Esophagus muscularis mucosa (tissue), 4 donors: ENCODE measurements at places on chromosomes 13 and 19. TPM values are rescaled to one million over a fixed set of nuclear protein-coding genes. Genes with fewer than 3 reads are reported as not detected.

DNA sequence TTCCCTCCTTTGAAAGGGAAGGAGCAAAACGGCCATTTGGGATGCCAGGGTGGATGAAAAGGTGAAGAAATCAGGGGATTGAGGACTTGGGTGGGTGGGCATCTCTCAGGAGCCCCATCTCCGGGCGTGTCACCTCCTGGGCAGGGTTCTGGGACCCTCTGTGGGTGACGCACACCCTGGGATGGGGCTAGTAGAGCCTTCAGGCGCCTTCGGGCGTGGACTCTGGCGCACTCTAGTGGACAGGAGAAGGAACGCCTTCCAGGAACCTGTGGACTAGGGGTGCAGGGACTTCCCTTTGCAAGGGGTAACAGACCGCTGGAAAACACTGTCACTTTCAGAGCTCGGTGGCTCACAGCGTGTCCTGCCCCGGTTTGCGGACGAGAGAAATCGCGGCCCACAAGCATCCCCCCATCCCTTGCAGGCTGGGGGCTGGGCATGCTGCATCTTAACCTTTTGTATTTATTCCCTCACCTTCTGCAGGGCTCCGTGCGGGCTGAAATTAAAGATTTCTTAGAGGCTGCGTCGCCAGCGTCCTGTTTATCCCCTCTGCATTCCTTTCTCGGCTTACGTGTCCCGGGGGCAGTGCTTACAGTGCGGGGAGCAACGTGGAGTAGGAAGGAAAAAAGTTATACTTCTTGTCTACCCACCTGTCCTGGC is 15.2 kb upstream of the S1PR4 start:
- DNase-seq = no peak

- no peak for DNase-seq
Measured at GRCh38 chr13:25018729-25019115, 77.2 kb upstream of the PABPC3 start.

GRCh38 chr19:17326595-17326966 is 8.1 kb downstream of the ANO8 start:
- no peak for DNase-seq

DNA sequence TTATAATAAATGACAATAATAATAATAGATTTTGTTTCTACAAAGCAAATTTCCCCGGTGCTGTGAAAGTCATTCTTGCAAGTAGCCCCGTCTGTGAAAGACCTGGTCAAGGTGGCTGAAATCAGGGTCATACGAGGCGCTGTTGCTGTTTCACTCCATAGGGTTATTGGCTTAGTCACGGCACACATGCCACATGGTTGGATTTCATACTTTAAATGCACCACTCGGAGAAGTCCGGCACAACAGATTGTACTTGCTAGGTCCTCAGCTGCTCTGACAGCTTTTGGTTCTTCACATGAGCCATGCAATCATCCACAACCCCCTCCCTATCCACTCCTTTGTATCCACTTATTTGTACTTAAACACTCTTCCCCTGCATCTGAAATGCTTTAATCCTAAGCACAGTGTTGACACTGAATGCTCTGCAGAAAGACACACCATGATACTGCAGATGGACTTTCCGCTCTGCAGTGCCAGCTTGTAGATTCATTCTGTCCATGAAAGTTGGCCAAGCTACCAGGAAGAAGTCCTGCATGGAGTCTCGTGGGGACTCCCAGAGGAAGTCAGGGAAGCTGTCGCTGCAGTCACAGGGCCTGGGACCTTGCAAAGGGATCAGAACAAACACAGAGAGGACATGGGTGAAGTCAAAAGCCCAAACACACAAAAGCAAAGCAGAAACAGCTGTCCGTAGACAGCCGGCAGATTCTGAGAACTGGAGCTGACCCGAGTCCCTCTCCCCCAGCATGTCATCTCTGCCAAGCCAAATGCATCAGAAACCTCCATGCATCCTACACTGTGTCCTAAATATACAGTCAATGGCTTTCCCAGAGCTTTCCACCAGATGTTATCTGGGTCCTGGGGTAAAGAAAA is 124.6 kb downstream of the COL4A2 start:
- no peak for DNase-seq

The CD209 gene
- 13.1 TPM for total RNA-seq

DNA sequence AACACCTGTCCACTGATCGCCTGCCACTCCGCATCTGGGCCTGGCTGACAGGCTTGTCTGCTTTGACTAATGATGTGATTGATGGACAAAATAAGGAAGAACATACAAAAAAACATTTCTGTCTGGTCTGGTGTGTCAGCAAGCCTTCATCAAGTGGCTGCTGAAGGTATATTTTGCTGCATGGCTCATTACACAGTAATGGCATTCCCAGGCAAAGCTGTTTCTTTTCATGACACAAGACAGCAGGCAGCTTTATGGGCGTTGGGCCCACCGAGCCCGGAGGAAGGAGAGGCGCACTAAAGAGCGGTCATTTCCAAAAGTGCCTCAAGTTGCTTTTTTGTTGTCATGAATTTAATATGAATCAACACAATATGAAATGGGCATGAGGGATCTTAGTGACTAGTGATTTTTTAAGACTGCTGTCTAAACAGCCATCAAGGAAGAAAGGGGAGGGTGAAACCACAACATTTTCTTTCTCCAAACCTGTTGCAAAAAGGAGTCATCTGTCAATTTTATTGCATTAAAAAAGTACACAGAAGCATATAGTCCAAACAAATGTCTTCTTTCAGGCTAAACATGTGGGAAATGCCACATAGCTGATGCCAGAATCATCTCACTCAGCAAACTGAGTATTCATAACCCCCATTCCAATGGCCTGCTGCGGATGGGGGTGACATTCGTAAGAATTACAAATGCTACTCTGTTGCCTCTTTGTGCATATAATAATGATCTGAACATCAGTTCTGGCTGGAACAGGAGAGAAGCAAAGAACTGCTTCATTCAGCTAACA is 476.6 kb downstream of the ZNF536 start:
- DNase-seq = peak; percentile 57

DNA sequence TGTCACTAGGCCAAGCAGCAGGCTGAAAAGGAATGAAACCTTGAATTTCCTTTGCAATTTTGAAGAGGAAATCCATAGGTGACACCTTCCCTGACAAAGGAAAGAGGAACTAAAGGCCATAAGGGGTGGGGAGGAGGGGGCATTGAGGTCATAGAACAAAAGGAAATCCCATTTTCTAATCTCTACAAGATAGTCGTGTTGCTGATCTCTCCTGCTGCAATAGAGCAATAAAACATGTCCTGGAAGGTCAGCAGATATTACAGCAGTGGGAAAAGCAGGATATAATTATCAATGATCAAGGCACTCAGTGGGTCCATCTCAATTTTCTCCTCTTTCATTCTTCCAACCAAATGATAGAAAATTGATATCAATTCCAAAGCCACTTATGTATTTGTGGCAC is 20.3 kb upstream of the RAP2A start:
- no peak for DNase-seq

DNA sequence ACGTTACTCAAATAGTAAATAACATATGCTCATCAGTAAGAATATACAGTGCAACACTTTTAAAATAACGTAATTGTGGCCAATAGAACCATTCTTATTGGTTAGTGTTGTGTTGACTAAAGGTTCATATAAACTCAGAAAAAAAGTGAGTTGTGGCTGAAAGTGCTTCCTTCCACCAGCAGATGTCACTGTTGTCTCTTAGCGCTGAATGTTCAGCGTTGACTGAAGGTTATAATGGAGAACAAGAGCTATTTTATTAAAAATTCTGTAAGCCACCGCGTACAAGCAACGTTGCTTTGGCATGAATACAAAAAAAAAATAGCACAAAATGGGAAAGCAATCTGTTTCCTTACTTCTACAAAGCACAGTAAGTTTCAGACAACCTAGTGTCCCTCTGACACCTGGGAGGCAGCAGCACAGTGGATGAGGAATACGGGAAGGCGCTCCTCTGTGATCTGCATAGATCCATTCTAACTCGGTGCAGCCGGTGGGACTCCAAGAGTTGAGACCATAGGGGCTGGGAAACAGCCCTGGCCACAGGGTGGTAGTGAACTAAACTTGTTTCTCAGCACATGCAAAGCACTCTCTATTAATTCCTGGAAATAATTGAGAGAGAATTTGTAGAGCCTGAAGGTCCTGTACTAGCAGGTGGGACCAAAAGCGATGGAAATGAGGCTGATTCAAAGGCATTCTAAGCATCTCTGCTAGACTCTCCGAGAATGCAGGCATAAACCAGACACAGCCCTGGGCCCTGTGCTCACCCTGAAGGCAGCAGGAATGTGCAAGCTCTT is 23.9 kb upstream of the OXGR1 start:
- DNase-seq = no peak

The FCHO1 gene
- 1.6 TPM for total RNA-seq

DNA sequence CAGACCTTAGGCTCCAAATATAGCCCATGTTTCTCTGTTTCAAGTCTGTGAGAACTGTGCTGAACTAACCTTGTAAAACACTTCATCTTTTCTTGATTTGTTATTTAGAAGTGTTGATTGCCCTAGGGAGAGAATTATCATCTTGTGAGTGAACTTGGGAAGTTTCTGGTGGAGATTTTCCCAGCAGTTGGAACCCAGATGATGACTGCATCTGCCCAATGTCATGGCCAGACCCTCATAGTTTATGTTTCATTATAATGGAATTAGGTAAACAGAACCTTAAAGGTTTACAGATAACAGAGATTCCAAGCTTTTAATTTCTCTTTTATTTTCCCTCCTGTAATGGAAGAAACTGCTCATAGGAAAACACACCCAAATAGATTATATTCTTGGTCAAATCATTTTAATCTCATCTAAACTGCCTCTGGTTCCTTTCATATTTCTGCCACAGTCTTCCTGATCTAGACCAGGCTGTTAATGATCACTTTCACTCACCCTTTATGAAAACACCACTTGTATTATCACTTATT is 569.1 kb downstream of the KCTD12 start:
- no peak for DNase-seq

GRCh38 chr13:23801141-23801540 is 88.1 kb downstream of the MIPEP start:
- no peak for DNase-seq

The IL12RB1 gene
- 0.91 TPM for total RNA-seq

DNA sequence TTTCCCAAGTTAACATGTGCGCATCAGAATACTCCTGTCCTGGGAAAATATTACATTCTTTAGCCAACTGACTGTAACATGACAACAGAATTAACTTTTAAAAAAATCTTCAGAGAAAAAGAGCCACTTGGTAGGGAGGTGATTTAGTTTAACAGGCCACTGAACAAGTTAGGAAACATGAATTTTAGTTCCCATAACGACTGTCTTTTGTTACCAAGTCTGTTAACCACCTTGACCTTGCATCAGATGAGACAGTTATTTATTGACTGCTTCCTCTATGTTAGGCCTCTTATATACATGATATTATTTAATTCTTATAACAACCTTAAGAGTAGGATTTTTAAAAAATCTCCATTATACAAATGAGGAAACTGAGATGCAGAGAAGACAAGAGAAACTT is 268.6 kb downstream of the NDFIP2 start:
- no peak for DNase-seq

GRCh38 chr19:41910992-41911888 is 17.0 kb downstream of the ERFL start:
- DNase-seq = no peak

GRCh38 chr19:1577929-1578618 is 9.9 kb upstream of the MEX3D start:
- no peak for DNase-seq

DNA sequence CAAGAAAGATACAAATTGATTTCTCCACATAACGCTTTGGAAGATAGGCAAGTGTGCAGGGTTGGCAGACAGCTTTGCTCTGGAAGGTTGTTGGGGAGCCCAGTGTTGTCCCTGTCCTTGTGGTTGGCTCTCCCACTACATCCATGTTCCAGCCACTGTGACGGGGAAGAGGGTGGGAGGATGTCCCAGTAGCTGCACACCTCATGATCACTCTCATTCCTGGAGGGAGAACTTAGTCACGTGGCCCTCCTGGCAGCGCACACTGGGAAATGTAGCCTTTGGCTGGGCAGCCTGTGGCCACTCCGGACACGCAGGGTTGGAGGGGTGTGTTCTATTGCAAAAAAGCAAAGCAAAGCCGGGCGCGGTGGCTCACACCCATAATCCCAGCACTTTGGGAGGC is 9.9 kb downstream of the POLD1 start:
- DNase-seq = no peak

The RNF225 gene
- total RNA-seq = not detected

The KLK5 gene
- not detected for total RNA-seq

DNA sequence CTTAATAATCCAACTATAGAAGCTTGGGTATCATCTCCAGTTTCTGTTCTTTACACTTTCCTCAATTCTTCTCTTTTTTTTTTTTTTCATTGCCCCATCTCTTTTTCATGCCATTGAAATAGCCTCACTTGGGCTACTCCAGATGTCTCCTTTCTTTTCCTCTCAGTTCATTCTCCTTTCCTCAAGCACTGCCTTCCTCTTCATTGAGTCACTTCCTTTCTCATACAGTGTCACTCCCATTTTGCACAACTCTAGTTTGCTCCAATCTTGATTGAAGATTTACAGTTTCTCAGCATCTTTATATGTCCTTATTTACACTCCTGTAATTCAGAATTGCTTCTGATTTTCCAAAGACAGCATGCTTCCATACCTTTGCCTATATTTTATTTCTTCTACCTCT is 61.3 kb downstream of the IPO5 start:
- no peak for DNase-seq

DNA sequence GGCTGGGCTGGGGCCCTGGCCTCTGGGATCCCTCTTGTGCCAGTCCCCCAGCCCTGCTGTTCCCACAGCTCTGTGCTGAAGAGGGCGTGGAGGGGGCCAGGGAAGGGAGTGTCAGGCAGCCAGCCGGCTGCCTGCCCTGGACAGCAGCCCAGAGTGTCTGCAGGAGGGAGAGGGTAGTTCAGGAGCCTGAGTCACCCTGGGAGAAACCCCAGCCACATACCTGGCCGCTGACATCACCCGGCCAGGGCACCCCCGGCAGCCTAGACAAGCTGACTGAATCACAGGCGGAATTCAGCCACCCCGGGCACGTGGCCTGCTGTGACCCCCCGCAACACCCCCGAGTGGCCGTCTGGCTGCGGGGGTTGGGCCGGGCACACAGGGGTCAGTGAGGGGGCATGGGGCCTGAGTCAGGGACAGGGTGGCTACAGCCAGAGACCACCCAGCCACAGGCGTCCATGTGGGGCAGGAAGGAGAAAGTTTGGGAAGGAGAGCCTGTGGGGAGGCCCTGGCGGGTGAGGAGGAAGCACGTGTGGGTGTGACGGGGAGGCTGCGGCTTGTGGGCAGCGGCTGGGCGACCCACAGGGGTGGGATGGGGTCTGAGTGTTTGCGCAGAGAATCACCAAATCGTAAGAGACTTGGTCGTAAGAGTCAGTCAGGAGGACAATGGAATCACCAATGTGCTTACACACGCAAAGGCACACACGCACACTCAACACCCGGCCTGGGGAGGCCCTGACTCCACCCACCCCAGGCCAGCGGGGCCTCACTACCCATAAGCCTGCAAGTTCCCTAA is 11.9 kb upstream of the FOSB start:
- peak; percentile 96 for DNase-seq

GRCh38 chr19:19871932-19872331 is 6.2 kb downstream of the ZNF253 start:
- DNase-seq = no peak

The TPT1 gene
- total RNA-seq = 1,985 TPM

- peak; percentile 53 for DNase-seq
Measured at GRCh38 chr19:46155237-46155636, 7.2 kb downstream of the IGFL2 start.

The HNRNPUL1 gene
- 203 TPM for total RNA-seq

The ZFR2 gene
- total RNA-seq = not detected

- DNase-seq = no peak
Measured at GRCh38 chr19:848386-848921, 3.6 kb upstream of the ELANE start.

GRCh38 chr13:66305961-66306617 is 924.0 kb downstream of the PCDH9 start:
- DNase-seq = no peak

- DNase-seq = peak; percentile 24
Measured at GRCh38 chr13:20456737-20457136, 68.9 kb downstream of the CRYL1 start.
